Uterine smooth muscle cell (primary cell): ENCODE measurements at places on chromosomes 11 and 22. TPM values are rescaled to one million over a fixed set of nuclear protein-coding genes. Genes with fewer than 3 reads are reported as not detected.

The OR56A4 gene
- not detected in 2 replicates for total RNA-seq

The PGA3 gene
- total RNA-seq = not detected in 2 replicates

The OR6A2 gene
- 0.37 and 0.55 TPM in 2 replicates for total RNA-seq

The CCDC116 gene
- 0.22 and 0.25 TPM in 2 replicates for total RNA-seq

The RBX1 gene
- total RNA-seq = 64.6 and 87.8 TPM in 2 replicates

The FOLR2 gene
- total RNA-seq = not detected in 2 replicates

The TSPAN18 gene
- total RNA-seq = 0.12 TPM in 1 of 2 replicates, not detected in the other

The RIC3 gene
- under 0.01 and 0.11 TPM in 2 replicates for total RNA-seq

The NPTXR gene
- total RNA-seq = 2.0 and 4.6 TPM in 2 replicates

The KCNQ1 gene
- 0.25 TPM in 1 of 2 replicates, not detected in the other for total RNA-seq

The KCNJ11 gene
- total RNA-seq = not detected in 2 replicates

The PKDREJ gene
- total RNA-seq = not detected in 2 replicates

The SLCO2B1 gene
- 0.12 and 1.2 TPM in 2 replicates for total RNA-seq

The CDC42BPG gene
- 0.11 and 0.12 TPM in 2 replicates for total RNA-seq
